ENCODE measurements at places on chromosomes 4 and X. TPM values are rescaled to one million over a fixed set of nuclear protein-coding genes. Genes with fewer than 3 reads are reported as not detected.

DNA sequence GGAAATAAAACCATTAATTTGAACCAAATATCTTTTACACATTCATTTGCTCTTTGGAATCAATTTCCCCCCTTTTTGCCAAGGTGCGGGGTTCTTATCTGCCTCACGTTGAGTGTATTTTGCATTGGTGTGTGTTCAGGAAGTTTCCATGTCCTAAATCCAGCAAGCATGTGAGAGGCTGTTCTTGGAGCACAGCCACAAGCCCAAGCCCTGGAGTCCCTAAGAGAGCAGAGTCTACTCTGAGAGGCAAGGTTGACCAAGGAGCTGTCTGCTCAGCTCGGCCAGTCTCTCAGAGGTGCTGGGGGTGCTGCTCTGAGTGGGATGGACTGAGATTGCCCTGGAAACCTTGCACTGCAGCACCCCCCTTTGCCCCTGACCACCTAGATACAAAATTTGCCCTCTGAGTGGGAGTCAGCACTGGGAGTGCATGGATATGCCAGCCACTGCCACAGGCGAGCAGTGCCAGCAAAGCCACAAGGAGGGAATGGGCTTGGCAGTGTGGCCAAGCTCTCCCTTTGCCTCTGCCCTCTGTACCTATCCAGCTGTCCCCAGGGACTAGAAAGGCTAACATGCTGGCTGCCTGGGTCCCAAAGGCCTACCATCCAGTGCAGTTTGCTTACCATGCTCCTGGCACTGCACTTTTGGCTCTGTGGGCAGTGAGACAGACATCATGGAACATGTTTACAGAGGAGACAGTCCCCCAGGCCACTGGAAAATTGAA is 20.5 kb upstream of the FAM193A start:
- DNase-seq: no peak

DNA sequence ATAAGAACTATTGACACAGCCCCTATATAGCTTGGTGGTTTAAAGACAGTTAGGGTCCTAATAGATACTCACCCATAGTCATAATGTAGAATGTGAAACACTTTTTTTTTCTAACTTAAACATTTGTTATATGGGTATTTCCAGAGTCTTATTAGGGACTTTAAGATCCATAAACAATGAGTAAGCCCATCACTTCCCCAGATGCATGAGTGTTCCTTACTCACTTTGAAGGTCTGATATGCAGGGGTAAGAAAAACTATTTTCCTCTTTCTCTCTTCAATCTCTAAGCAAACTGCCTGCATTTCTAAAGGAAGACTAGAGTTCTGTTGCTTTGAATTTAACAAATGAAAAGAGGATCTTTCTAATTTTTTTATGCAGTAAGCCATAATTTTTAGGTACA is 443.6 kb upstream of the PITX2 start:
- DNase-seq: no peak

DNA sequence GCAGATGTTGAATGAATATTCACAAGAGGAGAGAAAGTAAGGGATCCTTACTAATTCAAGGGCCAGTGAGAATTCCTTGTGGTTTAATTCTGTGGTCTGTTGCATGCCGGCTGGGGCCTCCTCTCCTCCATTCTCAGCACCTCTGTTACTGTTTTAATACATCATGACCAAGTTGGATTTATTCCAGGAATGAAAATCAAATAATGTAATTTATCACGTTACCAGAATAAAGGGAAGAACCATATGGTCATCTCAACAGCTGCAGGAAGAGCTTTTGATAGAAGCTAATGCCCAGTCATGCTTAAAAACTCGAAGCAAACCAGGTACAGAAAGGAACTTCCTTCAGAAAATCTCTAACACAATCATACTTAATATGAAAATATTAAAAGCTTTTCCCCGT is 54.1 kb downstream of the GRK4 start:
- no peak for DNase-seq

DNA sequence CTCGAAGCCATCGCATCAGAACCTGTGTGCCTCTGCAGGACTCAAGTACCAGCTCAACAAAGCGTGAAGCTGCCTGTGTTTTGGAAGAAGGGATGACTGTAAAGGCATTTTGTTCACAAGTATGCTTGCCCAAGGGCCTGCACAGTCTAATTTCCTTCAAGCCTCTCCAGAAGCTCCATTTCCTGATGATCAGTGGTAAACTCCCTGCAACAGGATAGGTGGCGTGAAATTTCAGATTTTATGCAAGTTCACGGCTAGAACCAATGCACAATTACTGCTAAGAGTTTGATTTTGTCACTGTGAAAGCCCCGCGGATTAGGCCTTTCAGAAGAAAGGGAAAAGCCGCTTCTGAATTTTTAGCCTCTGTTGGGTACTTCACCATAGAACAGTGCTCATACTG is 89.2 kb upstream of the TAPT1 start:
- no peak for DNase-seq

DNA sequence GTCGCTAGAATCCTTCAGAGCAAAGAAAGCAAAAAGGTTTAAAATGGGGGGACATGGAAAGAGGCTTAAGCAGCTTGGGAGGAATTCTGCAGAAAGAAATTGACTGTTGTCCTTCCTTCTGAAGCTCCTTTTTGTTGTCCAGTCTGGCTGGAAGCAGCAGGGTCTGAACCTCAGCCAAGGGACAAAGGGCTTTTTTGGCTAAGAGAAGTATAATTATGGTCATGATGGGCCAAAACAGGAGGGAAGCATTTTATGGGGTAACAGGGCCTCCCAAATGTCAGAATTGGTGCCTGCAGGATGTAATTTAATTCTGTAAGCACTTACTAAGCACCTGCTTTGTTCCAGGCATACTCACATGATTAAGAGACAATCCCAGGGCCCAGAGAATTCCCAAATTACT is 74.2 kb upstream of the CPEB2 start:
- no peak for DNase-seq

- DNase-seq: no peak
These were observed 130.4 kb upstream of the FRMPD4 start for GRCh38 chrX:12007881-12008280.

Gene ENPEP
- not detected for total RNA-seq

DNA sequence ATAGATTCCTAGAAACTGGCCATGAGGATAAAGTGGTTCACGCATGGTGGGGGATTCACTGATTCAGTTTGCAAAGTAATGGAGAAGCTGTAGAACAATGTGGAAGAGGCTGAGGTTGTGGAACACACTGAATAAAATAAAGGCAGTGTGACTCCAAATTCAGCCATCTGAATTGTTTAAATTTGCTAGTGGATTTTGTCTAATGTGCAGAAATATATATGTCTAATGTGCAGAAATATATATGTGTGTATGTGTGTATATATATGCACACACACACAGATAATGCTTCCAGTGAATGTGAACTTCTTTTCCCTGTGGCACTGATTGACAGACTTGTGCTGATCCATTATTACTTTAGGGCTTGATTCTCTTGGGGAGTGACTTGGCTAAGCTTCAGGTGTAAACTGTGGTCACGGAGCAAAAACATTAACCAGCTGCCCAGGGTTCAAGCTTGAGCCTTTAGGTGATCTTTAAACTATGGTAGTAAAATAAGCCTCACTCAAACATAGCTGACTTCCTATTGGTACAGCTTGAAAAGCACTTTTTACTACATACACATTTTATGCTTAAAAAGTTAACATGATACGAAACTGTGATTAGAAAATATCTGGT is 3.5 kb downstream of the STBD1 start:
- no peak for DNase-seq

Gene ELOVL6
- 8.5 TPM for total RNA-seq

Gene SLC7A11
- total RNA-seq: 3.2 TPM

Gene SLC39A8
- total RNA-seq: 66.9 TPM

Gene GPRASP2
- total RNA-seq: 1.2 TPM

Gene FAT4
- not detected for total RNA-seq

DNA sequence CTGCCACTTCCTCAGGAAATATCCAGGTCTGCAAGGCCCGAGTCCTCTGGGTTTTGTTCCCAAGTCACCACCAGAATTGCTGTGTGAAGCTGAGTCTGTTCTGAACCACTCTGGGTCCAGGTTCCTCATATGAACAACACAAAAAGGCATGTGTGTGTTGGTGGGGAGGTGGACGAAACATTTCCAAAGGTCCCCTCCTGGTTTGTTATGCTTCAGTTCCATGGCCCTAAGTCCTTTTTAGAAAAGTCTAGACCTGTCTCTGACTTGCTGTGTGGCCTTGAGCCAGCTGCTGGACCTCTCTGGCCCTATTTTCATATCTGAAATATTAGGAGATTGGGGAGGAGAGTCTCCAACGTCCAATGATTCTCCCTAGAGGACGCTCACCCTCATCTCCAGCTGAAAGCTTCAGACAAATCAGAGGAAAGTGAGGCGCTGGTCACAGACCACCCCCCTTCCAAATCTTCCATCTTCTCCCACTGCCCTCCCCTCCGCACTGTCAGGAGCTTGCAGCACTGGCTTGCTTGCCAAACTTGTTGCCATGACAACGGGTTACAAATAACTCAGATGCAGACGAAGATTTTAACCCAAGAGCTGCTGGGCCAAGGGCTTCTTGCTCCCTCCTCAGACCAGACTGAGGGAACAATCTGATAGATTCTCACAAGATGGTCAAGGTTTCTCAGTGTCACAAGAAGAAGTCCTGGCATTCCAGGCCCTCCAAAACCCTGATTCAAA is 64.5 kb downstream of the SMC1A start:
- DNase-seq: no peak

Gene DCAF12L2
- total RNA-seq: not detected

Gene CSAG1
- not detected for total RNA-seq

DNA sequence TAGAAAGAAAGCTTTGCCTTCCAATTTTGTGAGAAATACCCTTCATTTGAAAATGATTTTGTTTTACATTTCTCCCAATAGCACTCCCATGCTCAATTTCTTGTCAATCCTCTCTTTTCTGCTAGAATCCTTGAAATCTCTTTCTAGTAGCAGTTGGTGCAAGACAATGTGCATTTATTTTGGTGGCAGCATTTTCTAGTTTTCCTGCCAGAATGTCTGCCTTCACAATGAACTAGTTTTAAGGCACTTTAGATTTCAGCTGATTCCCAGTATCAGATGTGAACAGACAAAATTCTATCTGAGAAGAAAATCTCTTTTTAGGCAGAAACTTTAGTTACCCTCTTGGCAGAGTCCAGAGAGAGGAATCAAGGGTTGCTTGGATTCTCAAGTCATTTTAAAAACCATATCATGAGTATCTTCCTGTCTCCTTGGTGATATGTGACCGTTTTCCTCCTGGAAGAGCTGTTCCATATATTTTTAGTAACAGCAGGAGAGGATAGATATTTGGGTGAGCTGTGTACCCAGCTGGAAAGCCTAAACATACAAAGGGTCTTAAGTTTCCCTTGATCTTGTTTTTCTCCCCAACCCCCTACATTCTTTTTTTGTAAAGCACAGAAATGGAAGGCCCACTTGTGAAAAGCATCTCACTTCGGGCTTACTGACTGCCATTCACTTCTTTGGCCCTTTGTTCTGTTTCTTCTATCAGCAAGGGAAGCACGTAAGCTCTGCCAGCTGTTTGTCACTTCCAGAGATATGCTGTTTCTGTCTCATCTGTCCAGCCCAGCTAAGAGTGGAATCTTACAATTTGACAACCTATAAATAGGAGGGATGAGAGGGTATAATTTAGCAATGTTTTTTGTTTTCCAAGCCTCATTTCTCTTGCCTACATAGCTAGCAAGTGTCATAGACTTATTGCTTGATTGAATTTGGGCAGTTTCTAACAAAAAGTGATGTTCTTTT is 38.7 kb downstream of the TSPAN7 start:
- DNase-seq: no peak

Gene P2RY8
- total RNA-seq: 32.7 TPM

- no peak for DNase-seq
These were observed 64.8 kb upstream of the GK2 start for GRCh38 chr4:79472693-79473438.

Gene GAGE13
- not detected for total RNA-seq

- DNase-seq: no peak
These were observed 19.8 kb upstream of the DDX3X start for GRCh38 chrX:41314204-41314603.

- no peak for DNase-seq
These were observed 194.2 kb upstream of the SLITRK2 start for GRCh38 chrX:145623453-145623852.

Gene HMGN5
- 6.1 TPM for total RNA-seq

DNA sequence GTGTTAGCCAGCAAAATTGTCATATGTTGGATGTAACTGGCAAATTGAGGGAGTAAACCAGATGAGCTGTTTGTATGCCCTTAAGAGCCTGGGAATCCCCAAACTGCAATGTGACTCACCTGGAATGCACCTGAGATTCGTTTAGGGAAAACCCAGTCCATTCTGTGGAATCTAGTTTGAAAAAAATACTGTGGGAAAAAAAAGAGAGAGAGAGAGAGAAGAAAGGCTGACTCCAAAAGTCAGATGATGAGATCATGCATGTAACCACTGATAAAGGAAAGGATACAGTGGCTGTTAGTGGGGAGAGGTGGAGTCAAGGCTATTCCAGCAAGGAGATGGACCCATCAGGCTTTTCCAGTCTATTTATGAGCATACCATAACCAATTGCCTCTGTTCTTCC is 48.5 kb downstream of the SLC9A7 start:
- DNase-seq: peak; percentile 14

Gene NALF2
- 0.31 TPM for total RNA-seq

GRCh38 chrX:13808865-13809264 is 8.0 kb downstream of the GPM6B start:
- DNase-seq: no peak

Gene MAGEA8
- not detected for total RNA-seq

DNA sequence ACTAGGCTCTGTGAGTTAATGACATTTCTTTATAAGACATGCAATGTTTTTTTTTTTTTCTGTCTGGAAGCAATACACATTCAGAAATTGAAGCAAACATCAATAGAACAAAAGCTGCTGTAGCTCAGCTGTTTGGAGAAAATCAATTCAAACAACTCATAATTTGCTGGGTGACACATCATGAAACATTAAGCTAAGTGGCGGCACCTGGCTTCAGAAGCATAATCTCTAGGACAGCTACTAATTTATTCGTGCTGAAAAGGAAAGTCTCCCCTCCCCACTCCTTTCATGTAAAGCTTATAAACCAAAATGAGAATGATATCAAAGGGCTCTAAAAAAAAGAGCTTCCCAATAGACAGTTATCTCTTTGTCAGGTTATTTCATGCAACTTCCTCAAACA is 73.9 kb downstream of the LUZP4 start:
- no peak for DNase-seq

Gene SHISA3
- 0.14 TPM for total RNA-seq

Gene DRD5
- total RNA-seq: not detected

DNA sequence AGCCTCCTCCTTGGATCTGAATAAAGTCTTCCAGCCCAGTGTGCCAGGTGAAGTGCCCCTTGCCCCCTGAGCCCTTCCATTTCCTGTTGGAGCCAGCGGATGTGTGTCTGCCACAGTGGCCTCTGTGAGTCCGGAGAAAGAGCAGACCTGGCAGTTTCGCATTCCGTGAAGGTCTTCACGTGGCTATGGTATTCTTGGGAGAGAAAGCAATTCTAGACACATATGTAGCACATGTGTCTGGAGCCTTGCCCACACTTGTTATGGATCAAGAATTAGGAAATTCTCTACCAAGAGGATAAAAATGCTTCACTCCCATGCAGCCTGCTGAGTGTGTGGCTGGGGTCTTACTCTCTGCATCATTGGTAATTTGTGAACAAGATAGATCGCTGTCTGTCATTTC is 130.9 kb downstream of the REPS2 start:
- no peak for DNase-seq

Gene EGFL6
- 0.64 TPM for total RNA-seq
